Thoracic aorta (tissue), 2 donors: ENCODE measurements at places on chromosomes 2 and 18. TPM values are rescaled to one million over a fixed set of nuclear protein-coding genes. Genes with fewer than 3 reads are reported as not detected.

DNA sequence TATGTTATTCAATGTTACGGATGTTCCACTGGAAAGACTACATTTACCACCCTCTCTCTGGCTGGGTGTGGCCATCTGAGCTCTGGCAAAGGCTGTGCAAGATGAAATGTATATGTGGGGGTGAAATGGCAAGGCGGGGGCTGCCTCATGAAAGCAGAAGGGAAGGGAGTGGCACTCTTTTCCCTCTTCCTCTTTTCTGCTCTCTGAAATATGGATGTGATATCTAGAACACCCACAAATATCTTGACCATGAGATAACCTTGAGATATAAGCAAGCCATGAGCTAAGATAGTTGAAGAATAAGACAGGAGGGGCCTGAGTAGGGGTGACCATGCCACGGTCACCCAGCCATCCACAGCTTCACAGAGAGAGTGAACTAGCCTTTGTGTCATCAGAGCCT is 367.8 kb upstream of the ID2 start:
- H3K27ac ChIP-seq = no peak overlapping the region
- no peaks in the 10 kb centered on the region for H3K4me1 ChIP-seq
- H3K4me3 ChIP-seq = no peak overlapping the region
- DNase-seq = no peak
- H3K27me3 ChIP-seq = no peaks in the 10 kb centered on the region
- H3K36me3 ChIP-seq = no peaks in the 10 kb centered on the region

- no peak for DNase-seq
- H3K4me1 ChIP-seq = no peaks in the 10 kb centered on the region
- no peaks in the 10 kb centered on the region for H3K27me3 ChIP-seq
- H3K4me3 ChIP-seq = no peak overlapping the region
- H3K36me3 ChIP-seq = no peaks in the 10 kb centered on the region
These were observed 899.5 kb upstream of the GYPC start for GRCh38 chr2:125756431-125756830.

GRCh38 chr2:42867093-42868065 is 75.0 kb upstream of the HAAO start:
- peak overlapping the region; percentile 89 for H3K27ac ChIP-seq
- no peak for DNase-seq
- no peaks in the 10 kb centered on the region for H3K27me3 ChIP-seq

- no peaks in the 10 kb centered on the region for H3K27me3 ChIP-seq
- peak; percentile 67 for DNase-seq
- H3K4me1 ChIP-seq = peaks cover 50% of the 10 kb centered on the region
- peak overlapping the region; percentile 99 for H3K27ac ChIP-seq
These were observed 4.5 kb downstream of the ZFP36L2 start for GRCh38 chr2:43221763-43222474.

DNA sequence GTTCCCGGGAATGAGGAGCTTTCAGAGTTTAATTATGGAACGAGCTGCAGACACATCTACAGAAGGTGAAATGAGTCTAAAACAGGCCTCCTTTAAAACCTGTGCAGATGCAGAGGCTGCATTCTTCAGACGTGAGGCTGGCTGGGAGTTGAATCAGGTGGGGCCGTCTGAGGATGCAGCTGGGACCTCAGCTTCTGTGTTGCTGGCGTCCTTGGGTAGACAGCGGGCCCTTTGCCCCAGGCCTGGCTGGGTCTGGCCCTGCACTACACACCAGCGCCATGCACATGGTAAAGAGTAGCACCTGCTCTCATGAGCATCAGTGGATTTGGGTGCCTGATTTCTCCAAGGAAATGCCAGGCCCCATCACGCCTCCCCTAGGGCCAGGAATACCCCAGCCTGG is 67.3 kb downstream of the TMEM18 start:
- no peak overlapping the region for H3K4me3 ChIP-seq
- DNase-seq = no peak
- no peaks in the 10 kb centered on the region for H3K27me3 ChIP-seq
- H3K27ac ChIP-seq = no peak overlapping the region

DNA sequence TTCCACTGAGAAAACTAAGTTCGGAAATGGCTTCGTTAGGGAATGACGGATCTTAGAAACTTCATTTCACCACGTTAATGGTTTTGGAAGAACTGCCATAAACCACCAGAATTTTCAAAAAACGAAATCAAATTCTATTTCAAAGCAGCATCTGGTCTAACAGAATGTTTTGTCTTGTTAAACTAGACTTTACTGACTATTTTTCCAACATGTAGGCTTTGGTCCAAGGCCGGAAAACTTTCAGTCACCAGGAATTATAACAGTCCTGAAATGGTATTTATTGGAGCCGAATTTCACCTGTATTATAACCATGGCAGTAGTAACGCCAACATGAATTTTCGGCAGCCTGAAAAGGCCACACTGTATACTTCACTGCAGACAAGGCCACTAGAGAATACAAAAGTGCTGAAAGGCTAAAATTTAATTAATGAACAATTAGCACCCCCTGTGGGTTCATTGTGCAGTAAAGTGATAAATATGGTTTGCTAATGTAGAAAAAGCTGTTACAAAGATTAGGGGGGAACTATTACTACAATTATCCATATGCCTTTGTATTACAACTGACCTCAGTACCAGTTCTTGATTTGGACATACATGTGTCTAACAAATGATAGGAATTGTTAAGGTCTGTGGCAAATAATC is 116.4 kb downstream of the ZNF521 start:
- no peaks in the 10 kb centered on the region for H3K36me3 ChIP-seq
- H3K27me3 ChIP-seq = no peaks in the 10 kb centered on the region
- no peak overlapping the region for H3K4me3 ChIP-seq
- H3K27ac ChIP-seq = no peak overlapping the region
- no peak for DNase-seq
- peaks cover 24% of the 10 kb centered on the region for H3K4me1 ChIP-seq

GRCh38 chr2:59947917-59948541 is 605.4 kb downstream of the BCL11A start:
- no peak overlapping the region for H3K27ac ChIP-seq
- H3K27me3 ChIP-seq = no peaks in the 10 kb centered on the region
- no peak for DNase-seq
- no peak overlapping the region for H3K4me3 ChIP-seq
- H3K4me1 ChIP-seq = no peaks in the 10 kb centered on the region
- no peaks in the 10 kb centered on the region for H3K36me3 ChIP-seq

DNA sequence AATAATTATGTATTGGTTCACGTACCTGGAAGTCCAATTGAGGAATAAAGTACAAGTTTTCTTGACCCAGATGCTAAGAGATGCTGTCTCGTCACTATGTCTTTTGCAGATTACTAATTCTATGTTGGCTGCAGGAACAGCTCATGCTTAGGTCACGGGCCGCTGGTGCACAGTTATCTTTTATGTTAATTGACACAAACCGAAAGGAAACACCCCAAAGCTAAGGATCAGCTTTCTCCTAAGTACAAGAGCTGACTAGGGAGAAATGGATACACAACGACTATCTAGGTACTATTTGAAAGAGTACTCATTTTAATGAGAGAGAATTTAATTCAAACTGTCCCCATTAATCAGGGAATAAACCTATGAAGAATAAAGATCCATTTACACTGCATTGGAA is 217.7 kb upstream of the SLC35G4 start:
- H3K27ac ChIP-seq = no peak overlapping the region
- no peak overlapping the region for H3K4me3 ChIP-seq
- H3K36me3 ChIP-seq = no peaks in the 10 kb centered on the region
- no peaks in the 10 kb centered on the region for H3K27me3 ChIP-seq

The ITGA4 gene
- 40.3 TPM for total RNA-seq

DNA sequence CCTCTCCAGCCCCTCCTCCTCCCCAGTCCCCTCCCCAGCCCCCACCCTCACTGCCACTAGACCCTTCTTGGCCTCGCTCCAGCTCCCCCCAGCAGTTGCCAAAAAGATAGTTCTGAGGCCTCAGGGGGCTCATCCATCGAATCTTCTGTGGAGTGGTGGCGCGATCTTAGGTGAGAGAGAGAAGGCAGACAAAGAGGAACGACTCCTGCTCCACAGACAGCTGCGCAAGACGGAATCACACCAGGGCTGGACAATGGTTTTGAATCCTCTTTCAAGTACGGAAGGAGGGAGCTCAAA is 68.1 kb downstream of the LAMA3 start:
- no peak overlapping the region for H3K27ac ChIP-seq
- H3K4me3 ChIP-seq = no peak overlapping the region
- no peak for DNase-seq
- no peaks in the 10 kb centered on the region for H3K36me3 ChIP-seq
- H3K27me3 ChIP-seq = no peaks in the 10 kb centered on the region
- H3K4me1 ChIP-seq = peaks cover 4% of the 10 kb centered on the region

GRCh38 chr2:223590964-223591363 is 11.2 kb downstream of the SCG2 start:
- no peaks in the 10 kb centered on the region for H3K4me1 ChIP-seq
- H3K4me3 ChIP-seq = no peak overlapping the region
- DNase-seq = no peak
- H3K27ac ChIP-seq = no peak overlapping the region

The KLF7 gene
- 28.3 TPM for total RNA-seq

The GPBAR1 gene
- total RNA-seq = 4.2 TPM

The WDPCP gene
- 16.2 TPM for total RNA-seq

DNA sequence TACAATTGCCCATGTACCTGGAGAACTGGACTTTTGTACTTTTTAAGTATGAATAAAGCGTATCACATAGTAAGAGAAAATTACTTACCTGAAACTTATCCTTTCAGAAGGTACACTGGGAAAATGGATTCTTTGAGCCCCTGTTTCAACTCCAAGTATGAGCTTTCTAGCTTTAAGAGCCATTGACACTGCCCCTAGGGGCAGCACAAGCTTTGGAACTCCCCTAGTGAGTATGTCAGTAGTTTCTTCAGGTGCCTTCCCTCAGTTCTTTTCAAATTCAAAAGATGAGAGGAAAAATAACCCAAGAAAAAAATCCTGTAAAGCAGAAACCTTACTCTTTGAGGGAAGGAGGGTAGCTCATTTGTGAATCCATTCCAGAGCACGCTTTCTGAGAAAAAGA is 124.1 kb downstream of the MEMO1 start:
- H3K27me3 ChIP-seq = no peaks in the 10 kb centered on the region
- no peak for DNase-seq
- no peak overlapping the region for H3K4me3 ChIP-seq

DNA sequence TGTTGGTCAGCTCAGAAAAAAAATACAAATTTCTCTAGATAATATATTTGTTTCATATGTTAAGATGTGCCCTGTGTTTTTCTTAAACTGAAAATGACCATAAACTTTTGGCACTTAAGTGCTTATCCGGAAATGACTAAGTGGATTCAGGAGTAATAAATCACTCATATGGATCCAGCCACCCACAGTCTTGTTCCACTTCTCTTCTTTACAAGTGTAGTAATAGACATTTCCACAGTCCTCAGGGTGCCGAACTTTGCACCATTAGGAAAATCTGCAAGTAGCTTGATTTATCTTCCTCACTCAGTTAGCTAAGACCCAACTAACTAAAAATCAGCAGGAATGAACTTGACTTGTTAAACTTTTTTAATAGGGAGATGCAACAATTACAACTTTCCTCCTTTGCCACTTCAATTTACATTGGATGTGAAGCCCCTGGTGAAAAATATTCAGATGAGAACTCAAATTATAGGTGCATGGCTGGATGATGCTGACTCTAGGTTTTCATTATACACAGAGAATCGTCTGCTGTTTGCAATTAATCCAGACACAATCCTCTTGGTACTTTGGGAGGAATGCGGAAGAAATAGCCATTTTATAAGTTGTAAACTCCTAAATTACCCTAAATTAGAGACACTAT is 322.5 kb downstream of the ARHGAP15 start:
- no peaks in the 10 kb centered on the region for H3K4me1 ChIP-seq
- H3K27me3 ChIP-seq = no peaks in the 10 kb centered on the region
- no peak overlapping the region for H3K27ac ChIP-seq
- no peak for DNase-seq
- H3K36me3 ChIP-seq = no peaks in the 10 kb centered on the region
- H3K4me3 ChIP-seq = no peak overlapping the region

The ARHGEF33 gene
- total RNA-seq = 0.41 TPM

The IL36A gene
- not detected for total RNA-seq
